ENCODE measurements at places on chromosomes 3 and 15.
A peak's percentile ranks its signal among the peaks of the same experiment; 100 is the strongest.

GRCh38 chr3:41026394-41027177 lies 172.7 kb upstream of the CTNNB1 start:
- H3K27me3 ChIP-seq = no peaks in the 10 kb centered on the region
- no peak overlapping the region for H3K4me3 ChIP-seq
- peak; percentile 1 for DNase-seq
- no peaks in the 10 kb centered on the region for H3K36me3 ChIP-seq

DNA sequence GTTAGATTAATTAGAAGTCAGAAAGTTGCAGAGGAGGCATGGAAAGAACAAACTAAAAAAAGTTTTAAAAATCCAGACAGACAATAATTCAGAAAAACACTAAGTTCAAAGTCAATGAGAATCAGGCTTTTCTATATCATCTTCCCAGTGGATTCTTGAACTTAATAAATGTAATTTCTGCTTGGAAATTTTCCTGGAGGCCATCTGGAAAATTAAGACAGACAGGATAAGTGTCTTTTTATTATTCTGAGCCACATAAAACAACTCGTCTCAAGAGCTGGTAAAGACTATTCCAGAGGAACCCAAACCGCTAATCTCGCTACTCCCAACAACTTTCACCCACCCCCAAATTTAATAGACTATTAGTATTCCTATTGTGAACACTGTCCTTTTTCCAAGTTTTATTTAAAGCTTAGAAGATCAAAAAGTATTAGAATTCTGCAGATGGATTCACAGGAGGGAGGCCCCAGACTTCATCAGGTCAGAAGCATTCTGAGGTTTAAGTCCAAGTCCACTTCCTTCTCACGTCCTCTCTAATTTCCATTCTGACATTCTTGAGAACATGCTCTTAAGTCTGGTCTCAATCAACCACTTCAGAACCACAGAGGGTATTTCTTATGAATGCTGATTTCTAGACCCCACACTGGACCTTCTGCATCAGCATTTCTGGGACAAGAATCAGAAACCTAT lies 61.3 kb downstream of the ERC2 start:
- H3K4me3 ChIP-seq = no peak overlapping the region
- no peak for DNase-seq
- no peak overlapping the region for H3K27ac ChIP-seq
- no peaks in the 10 kb centered on the region for H3K4me1 ChIP-seq

- no peaks in the 10 kb centered on the region for H3K27me3 ChIP-seq
- DNase-seq = no peak
- no peaks in the 10 kb centered on the region for H3K36me3 ChIP-seq
Observed at GRCh38 chr3:127273206-127273605, 14.6 kb downstream of the PRR20G start.

- no peaks in the 10 kb centered on the region for H3K4me1 ChIP-seq
- H3K4me3 ChIP-seq = no peak overlapping the region
- H3K27ac ChIP-seq = no peak overlapping the region
- no peak for DNase-seq
- H3K36me3 ChIP-seq = no peaks in the 10 kb centered on the region
- H3K27me3 ChIP-seq = no peaks in the 10 kb centered on the region
Observed at GRCh38 chr15:79035111-79035601, 55.4 kb downstream of the RASGRF1 start.

DNA sequence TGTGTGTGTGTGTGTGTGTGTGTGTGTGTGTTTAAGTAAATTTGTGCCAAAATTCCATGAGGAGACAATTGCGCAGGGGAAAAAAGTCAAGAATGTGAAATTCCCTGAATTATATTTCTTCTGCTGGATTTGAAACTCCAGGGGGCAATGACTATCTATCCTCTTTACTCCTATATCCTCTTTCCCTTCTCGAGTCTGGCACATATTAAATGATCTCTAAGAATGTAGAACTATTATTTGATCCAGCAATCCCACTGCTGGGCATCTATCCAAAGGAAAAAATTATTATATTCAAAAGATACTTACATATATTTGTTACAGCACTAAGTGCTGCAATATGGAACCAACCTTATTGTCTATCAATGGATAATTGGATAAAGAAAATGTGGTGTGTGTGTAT lies 350.1 kb upstream of the ADAMTS9 start:
- H3K27me3 ChIP-seq = no peaks in the 10 kb centered on the region
- no peak overlapping the region for H3K27ac ChIP-seq
- H3K4me1 ChIP-seq = peaks cover 6% of the 10 kb centered on the region
- no peak for DNase-seq
- no peaks in the 10 kb centered on the region for H3K36me3 ChIP-seq

DNA sequence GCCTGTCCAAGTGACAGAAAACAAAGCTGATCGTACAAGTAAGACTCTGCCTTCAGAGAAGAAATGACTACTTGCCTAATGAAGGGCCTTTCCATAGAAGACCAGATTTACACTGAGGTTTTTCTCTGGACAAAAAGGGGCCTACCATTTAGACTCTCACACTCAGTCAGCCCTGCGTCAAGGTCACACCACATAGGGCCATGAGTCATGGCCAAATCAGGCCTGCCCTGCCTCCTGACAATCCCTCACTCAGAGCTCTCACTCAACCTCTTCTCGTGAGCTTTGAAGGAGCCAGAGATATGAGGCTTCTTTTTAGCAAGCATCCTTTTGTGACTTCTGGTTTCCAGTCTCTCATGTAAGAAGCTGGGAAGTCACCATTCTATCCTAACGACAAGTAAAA lies 68.1 kb upstream of the NMNAT3 start:
- DNase-seq = peak; percentile 21
- no peaks in the 10 kb centered on the region for H3K4me1 ChIP-seq
- no peak overlapping the region for H3K4me3 ChIP-seq
- no peak overlapping the region for H3K27ac ChIP-seq
- no peaks in the 10 kb centered on the region for H3K36me3 ChIP-seq

GRCh38 chr3:11604139-11604892 lies 39.4 kb downstream of the VGLL4 start:
- peaks cover 73% of the 10 kb centered on the region for H3K4me1 ChIP-seq
- H3K36me3 ChIP-seq = peaks cover 27% of the 10 kb centered on the region
- H3K27me3 ChIP-seq = no peaks in the 10 kb centered on the region
- H3K27ac ChIP-seq = peak overlapping the region; percentile 86

DNA sequence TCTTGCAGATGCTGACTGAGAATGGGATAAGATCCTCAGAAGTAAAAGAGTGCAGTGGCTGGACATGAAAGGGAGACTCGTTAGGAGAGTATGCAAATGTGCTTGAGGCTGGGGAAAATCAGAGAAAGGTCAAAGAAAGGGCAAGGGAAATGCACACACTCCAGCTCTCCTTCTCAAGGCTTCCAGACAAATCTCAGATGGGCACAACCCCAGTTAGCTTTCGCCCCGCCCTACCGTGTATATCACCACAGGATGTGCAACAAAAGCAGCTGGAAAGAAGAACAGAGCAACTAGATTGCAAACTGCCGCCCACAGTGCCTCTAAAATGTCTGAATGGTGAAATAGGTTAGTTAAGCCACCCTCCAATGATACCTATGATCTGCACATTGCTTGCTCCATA lies 63.9 kb downstream of the CERS3 start:
- H3K27me3 ChIP-seq = 0 out of 2 replicates have a peak, but pooled peaks cover 3% of the 10 kb centered on the region
- no peak overlapping the region for H3K27ac ChIP-seq
- no peaks in the 10 kb centered on the region for H3K4me1 ChIP-seq
- no peaks in the 10 kb centered on the region for H3K36me3 ChIP-seq
- no peak overlapping the region for H3K4me3 ChIP-seq

DNA sequence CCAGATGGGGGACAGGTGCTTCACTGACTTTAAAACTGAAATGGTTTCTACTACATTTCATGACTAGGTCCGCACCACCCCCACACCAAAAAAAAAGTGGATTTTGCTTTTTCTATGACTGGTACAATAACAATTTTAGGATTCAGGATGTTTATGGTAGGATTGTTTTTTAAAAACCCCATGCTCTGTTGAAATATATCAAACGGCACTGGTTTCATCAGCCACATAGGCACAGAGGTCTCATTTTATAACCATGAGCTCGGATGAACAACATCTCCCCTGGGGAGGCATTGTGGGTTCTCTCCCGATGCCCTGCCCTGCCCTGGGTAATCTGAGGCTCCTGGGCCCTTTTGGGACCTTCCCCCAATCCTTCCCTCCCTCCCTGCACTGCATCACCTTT lies 202.7 kb upstream of the KBTBD8 start:
- H3K4me1 ChIP-seq = peaks cover 14% of the 10 kb centered on the region
- no peaks in the 10 kb centered on the region for H3K27me3 ChIP-seq
- no peak overlapping the region for H3K4me3 ChIP-seq
- no peak overlapping the region for H3K27ac ChIP-seq
- no peaks in the 10 kb centered on the region for H3K36me3 ChIP-seq
- no peak for DNase-seq

- H3K4me3 ChIP-seq = no peak overlapping the region
- no peak overlapping the region for H3K27ac ChIP-seq
- DNase-seq = no peak
- peaks cover 10% of the 10 kb centered on the region for H3K27me3 ChIP-seq
Observed at GRCh38 chr3:122916580-122916979, 111.0 kb downstream of the SEMA5B start.

- no peak overlapping the region for H3K4me3 ChIP-seq
- no peak for DNase-seq
- no peak overlapping the region for H3K27ac ChIP-seq
- no peaks in the 10 kb centered on the region for H3K27me3 ChIP-seq
Observed at GRCh38 chr15:88543065-88543776, 3.3 kb downstream of the DET1 start.

DNA sequence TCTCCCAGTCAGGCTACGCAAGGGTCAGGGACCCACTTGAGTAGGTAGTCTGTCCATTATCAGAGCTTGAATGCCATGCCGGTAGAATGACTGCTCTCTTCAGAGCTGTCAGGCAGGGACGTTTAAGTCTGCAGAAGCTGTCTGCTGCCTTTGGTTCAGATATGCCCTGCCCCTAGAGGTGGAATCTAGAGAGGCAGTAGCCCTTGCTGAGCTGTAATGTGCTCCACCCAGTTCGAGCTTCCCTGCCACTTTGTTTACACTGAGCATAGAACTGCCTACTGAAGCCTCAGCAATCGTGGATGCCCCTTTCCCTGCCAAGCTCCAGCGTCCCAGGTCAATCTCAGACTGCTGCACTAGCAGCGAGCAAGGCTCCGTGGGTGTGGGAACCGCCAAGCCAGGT lies 57.5 kb upstream of the SETMAR start:
- no peaks in the 10 kb centered on the region for H3K36me3 ChIP-seq
- H3K4me3 ChIP-seq = no peak overlapping the region
- H3K27me3 ChIP-seq = no peaks in the 10 kb centered on the region

GRCh38 chr3:16294844-16295243 lies 29.8 kb downstream of the OXNAD1 start:
- DNase-seq = no peak
- H3K27ac ChIP-seq = no peak overlapping the region
- H3K4me3 ChIP-seq = no peak overlapping the region
- no peaks in the 10 kb centered on the region for H3K27me3 ChIP-seq

DNA sequence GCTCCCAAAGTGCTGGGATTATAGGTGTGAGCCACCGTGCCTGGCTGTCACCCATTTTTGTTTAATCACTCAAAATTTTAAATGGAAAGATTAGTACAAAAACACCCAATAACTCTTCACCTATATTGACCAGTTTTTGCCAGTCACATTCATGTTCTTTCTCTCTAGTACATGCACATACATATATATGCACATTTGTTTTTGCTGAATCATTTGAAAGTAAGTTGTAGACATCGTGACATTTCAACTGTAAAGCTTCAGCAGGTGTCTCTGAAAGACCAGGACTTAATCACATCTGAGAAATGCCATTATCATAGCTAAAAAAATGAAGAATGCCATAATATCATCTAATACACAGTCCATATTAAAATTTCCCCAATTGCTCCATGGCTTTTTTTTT lies 6.5 kb upstream of the SEMA4B start:
- peaks cover 5% of the 10 kb centered on the region for H3K4me1 ChIP-seq
- no peak for DNase-seq
- no peaks in the 10 kb centered on the region for H3K36me3 ChIP-seq

DNA sequence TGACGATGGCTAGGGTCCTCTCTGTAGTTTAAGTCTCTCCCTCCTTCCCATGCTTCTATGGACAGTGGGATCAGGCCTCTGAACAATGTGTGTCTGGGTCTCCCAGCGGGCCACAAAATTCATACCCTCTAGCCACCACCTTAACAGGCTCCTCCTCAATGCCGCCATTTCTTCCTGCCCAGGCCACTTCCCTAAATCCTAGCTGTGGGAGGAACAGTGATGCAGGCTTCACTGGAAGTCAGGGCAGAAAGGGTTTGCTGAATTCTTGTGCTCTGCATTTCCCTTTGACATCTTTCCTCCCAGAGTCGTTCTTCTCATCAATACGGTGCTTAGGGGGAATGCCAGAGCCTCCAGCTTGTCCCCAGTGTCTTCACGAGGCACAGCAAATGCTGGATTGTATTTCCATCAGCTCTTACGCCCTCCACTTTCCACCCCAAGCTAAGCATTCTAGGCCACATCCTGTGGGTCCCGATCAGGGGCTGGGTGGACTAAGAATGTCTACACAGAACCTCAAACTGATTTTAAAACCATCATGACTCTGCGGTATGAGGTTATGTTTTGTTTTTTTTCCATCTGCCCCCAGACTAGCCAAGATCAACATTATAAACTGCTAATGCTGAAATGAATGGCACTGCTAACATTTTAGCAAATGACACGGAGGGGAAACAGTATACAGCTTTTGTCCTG lies 11.9 kb upstream of the LDHAL6B start:
- H3K27me3 ChIP-seq = no peaks in the 10 kb centered on the region
- H3K36me3 ChIP-seq = peaks cover 58% of the 10 kb centered on the region
- DNase-seq = no peak
- peaks cover 37% of the 10 kb centered on the region for H3K4me1 ChIP-seq

- DNase-seq = no peak
- no peak overlapping the region for H3K4me3 ChIP-seq
- no peak overlapping the region for H3K27ac ChIP-seq
- H3K27me3 ChIP-seq = no peaks in the 10 kb centered on the region
- H3K4me1 ChIP-seq = peaks cover 8% of the 10 kb centered on the region
Observed at GRCh38 chr3:128369121-128369703, 97.5 kb downstream of the DNAJB8 start.

GRCh38 chr15:62027263-62027565 lies 33.0 kb downstream of the VPS13C start:
- no peak overlapping the region for H3K4me3 ChIP-seq
- H3K27ac ChIP-seq = no peak overlapping the region
- no peaks in the 10 kb centered on the region for H3K4me1 ChIP-seq
- H3K36me3 ChIP-seq = no peaks in the 10 kb centered on the region

GRCh38 chr3:10601151-10601856 lies 95.9 kb upstream of the ATP2B2 start:
- peaks cover 9% of the 10 kb centered on the region for H3K27me3 ChIP-seq
- H3K4me3 ChIP-seq = no peak overlapping the region
- DNase-seq = no peak

- H3K4me3 ChIP-seq = no peak overlapping the region
- DNase-seq = no peak
- H3K27me3 ChIP-seq = no peaks in the 10 kb centered on the region
- no peak overlapping the region for H3K27ac ChIP-seq
Observed at GRCh38 chr3:153553605-153553945, 391.5 kb downstream of the RAP2B start.

- no peak overlapping the region for H3K27ac ChIP-seq
- H3K36me3 ChIP-seq = no peaks in the 10 kb centered on the region
- no peaks in the 10 kb centered on the region for H3K27me3 ChIP-seq
- no peak overlapping the region for H3K4me3 ChIP-seq
- no peak for DNase-seq
Observed at GRCh38 chr15:27685644-27686043, 413.5 kb downstream of the OCA2 start.

GRCh38 chr3:87987952-87988351 lies 70.9 kb downstream of the CGGBP1 start:
- H3K27me3 ChIP-seq = no peaks in the 10 kb centered on the region
- H3K27ac ChIP-seq = no peak overlapping the region
- H3K36me3 ChIP-seq = no peaks in the 10 kb centered on the region
- no peak overlapping the region for H3K4me3 ChIP-seq

All from SJSA1 (cell line).